ENCODE measurements at places on chromosomes 12 and 14. TPM values are rescaled to one million over a fixed set of nuclear protein-coding genes. Genes with fewer than 3 reads are reported as not detected.
A peak's percentile ranks its signal among the peaks of the same experiment; 100 is the strongest.

- DNase-seq, result no peak
These were observed 90.3 kb downstream of the KCNK10 start for GRCh38 chr14:88232771-88233170.

- no peak for DNase-seq
These were observed 110.7 kb downstream of the KIF26A start for GRCh38 chr14:104249089-104249488.

GRCh38 chr12:107468182-107468581 is 217.4 kb upstream of the PWP1 start:
- DNase-seq, result no peak

DNA sequence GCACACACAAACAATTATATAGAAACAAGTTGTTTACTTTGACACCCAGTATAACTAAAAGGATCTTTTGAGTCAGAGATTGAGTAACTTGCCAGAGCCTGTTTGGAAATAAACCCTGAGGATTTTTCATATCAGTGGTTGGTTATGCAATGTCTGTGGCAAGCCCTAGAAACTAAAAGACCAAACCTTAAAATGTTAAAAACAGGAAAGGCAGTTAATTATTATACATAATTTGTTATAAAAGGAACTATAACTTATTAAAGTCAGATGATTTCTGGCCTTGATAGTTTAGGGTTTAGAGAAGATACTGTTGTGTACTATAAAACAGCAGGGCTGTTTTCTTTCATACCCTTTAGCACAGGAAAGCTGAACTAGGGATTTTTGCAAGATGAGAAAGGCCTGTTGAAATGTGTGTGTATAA is 44.1 kb downstream of the PSEN1 start:
- no peak for DNase-seq

GRCh38 chr12:8590842-8591545 is 21.7 kb downstream of the AICDA start:
- DNase-seq, result peak; percentile 18

DNA sequence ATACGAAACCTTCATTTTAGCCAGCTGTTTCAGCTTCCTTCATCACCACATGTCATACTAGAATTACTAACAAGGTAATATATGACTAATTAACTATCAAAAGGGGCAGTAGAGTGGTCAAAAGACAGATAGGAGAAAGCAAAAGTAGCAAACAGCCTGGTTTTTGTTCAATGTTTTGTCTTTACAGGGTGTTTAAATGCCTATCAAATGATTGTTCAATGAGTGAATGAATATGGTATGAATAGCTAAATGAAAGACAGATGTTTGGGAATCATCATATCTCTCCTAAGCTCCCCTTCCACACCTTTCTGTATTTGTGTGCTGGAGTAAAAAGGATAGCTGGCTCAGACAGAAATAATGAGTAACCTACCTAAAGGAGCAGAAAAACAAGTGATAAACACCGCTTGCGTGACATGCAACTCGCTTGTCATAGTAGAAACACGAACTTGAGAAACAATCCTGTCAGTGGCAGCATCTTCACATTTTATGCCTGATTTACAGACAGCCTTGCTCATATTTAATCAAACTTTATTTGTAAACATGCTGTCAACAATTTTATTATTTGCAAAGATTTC is 34.2 kb downstream of the ABCC9 start:
- DNase-seq, result no peak

GRCh38 chr14:71625891-71626701 is 306.1 kb upstream of the RGS6 start:
- no peak for DNase-seq

DNA sequence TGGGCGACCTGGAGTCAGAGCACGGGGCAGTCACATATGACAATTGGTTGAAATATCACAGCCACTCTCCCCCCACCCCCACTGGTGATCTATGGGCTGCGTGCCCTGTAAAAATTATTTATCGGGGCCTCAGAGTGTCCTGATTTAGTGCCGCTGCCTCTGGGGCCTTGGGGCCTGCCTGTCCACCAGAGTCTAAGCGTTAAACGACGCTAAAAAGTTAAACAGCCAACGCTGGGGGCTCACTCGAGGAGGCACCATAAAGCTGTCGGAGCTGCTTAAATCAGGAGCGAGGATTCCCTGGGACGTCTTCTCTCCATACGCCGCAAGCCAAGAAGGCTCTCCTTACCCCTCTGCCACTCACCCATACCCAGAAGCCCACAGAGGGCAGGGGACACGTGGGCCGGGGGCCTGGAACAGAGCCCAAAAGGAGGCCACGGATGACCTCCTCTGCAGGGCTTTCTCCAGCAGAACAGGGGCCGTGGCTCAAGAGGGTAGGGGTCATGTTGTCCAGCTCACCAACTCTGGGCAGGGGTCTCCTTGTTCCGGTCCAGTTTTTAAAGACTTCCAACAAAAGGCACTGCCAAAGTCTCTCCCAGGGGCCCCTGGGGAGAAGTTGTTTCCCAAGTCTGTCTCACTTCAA is 42.2 kb downstream of the SMUG1 start:
- no peak for DNase-seq

The SNW1 gene
- 99.3 TPM for total RNA-seq

The ADAM21 gene
- total RNA-seq, result not detected

The PPP1R12A gene
- 110 TPM for total RNA-seq

The OTOGL gene
- total RNA-seq, result not detected
